ENCODE measurements at places on chromosomes 6 and 20.

GRCh38 chr6:73560182-73560732, 39.4 kb upstream of the EEF1A1 start:
- DNase-seq, result no peak

DNA sequence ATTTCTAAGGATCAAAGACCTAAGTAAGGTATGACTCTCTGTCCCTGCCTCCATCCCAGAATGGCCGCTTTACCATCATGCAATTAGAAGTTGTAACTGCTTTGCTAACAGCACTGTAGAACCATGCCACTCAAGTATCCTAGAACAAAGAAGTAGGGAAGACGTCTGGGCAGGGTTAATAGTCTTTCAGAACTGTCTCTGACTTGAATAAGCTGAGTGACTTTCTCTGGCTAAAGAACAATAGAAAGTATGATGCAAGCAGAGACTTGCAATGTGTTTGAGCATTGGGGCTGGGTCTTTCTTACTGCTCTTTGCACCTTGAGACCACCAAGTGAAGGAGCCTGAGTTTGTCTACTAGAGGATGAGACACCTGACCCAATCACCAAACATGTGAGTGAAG, 279.6 kb upstream of the JAG1 start:
- no peak for DNase-seq

GRCh38 chr20:58696411-58696961, 3.9 kb downstream of the NPEPL1 start:
- no peak for DNase-seq

- peak; percentile 82 for DNase-seq
These were observed 458 bp upstream of the ARMC12 start for GRCh38 chr6:35736253-35736894.

GRCh38 chr6:159062564-159062945, 17.8 kb upstream of the TAGAP start:
- no peak for DNase-seq

GRCh38 chr6:150068720-150069648, at the start of gene ULBP3:
Gene ULBP3, minus strand, starts transcription at chr6:150069121. Its CDS starts 55 bp downstream, at chr6:150069066.
- peak; percentile 78 for DNase-seq

- no peak for DNase-seq
These were observed 17.6 kb downstream of the NOL4L start for GRCh38 chr20:32567384-32568178.

DNA sequence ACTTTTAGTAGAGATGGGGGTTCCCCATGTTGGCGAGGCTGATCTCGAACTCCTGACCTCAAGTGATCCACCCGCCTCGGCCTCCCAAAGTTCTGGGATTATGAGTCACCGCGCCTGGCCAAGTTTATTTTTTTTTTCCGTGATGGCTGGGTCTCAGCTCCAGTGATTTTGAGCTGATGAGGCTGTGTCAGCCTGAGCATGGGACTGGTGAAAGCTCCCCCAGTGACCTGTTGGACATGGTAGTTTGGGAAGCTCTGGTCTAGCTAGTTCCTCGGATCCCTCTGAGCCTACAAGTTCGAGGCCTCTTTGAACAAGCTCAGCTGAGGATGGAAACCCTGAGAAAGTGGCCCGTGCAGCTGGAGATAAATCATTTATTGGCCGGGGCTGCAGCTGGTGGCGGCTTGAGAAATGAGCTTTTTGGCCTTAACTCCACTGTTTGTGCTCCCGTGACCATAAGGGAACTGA, 126.8 kb downstream of the SNX5 start:
- DNase-seq, result no peak

GRCh38 chr6:90025523-90026061, 131.3 kb downstream of the GJA10 start:
- DNase-seq, result no peak

GRCh38 chr6:40378071-40378724, 209.0 kb downstream of the LRFN2 start:
- no peak for DNase-seq

All from liver (tissue), 10 donors.